ENCODE measurements at places on chromosomes 4 and X.

DNA sequence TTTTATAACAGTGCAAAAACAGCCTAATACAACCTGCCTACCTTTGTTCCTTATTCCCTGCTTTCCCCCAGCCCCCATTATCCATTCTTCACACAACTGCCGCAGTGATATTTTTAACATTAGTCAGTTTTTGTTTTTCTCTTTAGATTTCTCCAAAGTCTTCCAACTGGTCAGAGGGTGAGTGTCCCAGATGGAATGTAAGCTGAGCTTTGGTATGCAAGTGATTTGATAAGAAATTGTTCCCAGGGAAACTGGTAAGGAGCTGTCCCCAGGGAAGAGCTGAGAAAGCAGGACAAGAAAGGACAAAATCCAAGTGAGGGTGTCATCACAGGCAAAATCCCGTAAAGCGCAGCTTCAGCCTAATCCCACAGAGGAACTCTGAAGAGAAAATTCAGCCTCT lies 475.5 kb upstream of the ADGRL3 start:
- no peak for DNase-seq

GRCh38 chr4:52096048-52096447 lies 44.9 kb downstream of the SPATA18 start:
- DNase-seq, result no peak

DNA sequence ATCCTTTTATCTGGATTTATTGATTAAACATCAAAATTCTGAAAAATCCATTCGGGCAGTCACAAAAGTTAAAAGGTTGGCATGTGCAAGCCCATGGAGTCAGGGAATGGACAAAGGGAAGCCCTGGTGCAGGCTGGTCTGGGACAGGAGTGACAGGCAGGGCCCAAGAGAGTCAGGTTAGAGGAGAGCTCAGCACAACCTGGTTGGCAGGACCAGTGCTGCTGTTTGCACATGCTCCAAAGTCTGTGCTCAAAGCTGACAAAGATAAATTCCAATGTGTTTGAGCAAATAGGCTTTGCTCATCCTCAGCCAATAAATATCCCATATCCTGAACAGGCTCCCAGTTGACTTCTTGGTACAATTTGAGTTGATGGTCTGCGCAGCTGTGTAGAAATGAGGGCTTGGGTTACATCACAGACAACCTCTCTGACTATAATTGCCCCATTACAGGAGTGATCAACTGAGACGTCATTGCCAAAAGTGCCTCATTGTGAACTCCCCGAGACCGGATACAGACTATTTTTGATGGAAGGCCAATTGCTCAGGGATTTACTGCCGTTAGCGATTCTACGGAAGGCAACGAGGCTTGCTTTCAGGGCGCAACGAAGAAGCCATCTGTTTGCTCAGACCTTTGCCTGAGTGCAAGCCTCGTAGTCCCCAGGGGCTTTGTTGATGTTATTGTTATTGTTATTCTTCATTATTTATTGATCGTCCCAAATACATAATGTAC lies 1008.1 kb upstream of the TENM3 start:
- DNase-seq, result no peak

DNA sequence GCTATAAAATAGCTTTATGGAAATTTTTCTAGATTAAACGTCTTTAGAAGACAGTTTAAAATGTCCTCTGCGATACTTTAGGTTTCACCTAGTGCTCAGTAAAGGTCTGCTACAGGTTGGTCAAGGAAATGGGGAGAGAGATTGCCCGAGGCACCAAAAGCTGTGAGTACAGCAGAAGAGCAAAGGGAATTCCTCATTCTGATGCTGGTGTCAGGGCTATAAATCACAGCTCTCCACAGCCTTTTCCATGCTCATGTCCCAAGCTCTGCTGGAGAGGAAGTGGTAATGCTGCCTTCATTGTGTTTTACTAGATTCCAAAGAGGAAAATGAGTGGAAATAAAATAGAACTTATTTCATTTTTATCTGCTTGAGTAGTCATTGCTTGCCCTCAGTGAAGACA lies 2060.4 kb downstream of the ARAP2 start:
- no peak for DNase-seq

DNA sequence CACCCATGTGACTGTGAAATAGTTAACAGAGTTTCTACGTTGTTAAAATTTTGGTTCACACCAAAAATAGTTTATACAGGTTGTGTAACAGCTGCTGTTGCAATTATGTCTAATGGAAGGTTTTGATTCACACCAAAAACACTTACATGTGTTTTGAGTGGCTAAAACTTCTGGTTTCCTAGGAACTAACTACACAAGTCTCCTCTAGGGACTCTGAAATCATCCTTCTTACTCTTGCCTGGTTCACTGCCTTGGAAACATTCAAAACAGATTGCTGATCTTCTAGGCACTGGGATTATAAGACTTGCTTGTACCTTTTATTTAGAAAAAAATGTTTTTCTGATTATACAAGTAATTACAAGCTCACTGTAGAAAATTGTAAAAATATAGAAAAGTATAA lies 14.9 kb upstream of the MORC4 start:
- no peak for DNase-seq

GRCh38 chr4:109383823-109384222 lies 49.8 kb upstream of the SEC24B start:
- no peak for DNase-seq

- DNase-seq, result no peak
Observed at GRCh38 chrX:47078129-47079043, at the start of gene RGN. Gene RGN (plus strand): TSS chrX:47078443. CDS start chrX:47081145, 2,702 bp downstream.

DNA sequence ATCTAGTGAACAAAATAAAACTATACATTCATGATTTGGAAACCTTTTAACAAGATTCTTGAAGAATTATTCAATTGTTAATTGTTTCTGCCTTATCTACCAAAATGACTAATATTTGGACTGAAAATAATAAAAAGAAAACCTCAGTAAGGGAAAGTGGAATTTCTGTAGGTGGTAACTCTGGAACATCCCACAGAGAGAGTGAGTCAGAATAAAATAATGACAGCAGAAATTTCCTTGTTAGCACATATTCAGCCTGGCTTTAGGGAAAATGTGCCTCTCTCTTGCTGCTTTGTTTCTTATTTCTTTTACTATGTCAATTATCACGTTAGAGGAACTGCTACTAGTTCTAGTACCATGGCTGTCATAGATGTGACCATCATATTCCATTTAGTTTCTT lies 421.5 kb upstream of the GNPDA2 start:
- no peak for DNase-seq

Measured in stimulated activated CD8-positive, alpha-beta memory T cell treated with anti-CD3 and anti-CD28 coated beads, Interleukin-7, amount 100 ng/mL, for 4 hours (primary cell).